ENCODE measurements at places on chromosomes 7 and 10.
A peak's percentile ranks its signal among the peaks of the same experiment; 100 is the strongest.

GRCh38 chr10:114239117-114239993 is at the start of gene VWA2:
TSS of gene VWA2 (plus strand) at chr10:114239254. CDS start at chr10:114248714, 9,460 bp downstream.
- no peak for DNase-seq

GRCh38 chr10:101529725-101530553 is 58.1 kb downstream of the POLL start:
- no peak for DNase-seq

DNA sequence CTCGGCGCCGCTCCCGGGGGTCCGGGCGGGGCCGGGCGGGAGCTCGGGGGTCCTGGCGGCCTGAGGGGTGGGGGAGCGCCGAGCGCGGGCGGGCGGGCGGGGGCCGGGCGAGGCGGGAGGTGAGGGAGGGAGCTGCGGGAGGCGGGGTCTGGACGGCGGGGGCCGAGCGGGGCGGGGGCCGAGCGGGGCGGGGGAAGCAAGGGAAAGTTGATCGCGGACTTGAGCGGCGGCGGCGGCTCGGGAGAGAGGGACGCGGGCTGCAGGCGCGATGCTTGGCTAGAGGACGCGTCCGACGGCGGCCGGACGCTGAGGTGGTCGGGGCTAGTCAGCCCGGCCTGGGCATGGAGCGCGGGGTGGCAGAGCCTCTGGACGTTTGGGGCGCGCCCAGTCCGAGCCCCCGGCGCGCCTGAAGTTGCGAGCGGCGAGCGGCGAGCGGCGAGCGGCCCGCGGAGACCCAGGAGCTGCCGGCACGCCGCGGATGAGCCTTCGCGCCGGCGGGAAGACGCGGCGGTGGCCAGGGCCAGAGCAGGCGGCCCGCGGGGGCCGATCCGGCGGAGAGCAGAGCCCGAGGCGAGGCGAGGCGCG is at the start of gene CDH23:
Gene CDH23 (plus strand): TSS at position 210 of the 585 bp plus-strand sequence. CDS start 42,912 bp downstream, outside the sequence.
- no peak for DNase-seq

- peak; percentile 72 for DNase-seq
Measured at GRCh38 chr10:62048470-62048869, 147.0 kb downstream of the ARID5B start.

DNA sequence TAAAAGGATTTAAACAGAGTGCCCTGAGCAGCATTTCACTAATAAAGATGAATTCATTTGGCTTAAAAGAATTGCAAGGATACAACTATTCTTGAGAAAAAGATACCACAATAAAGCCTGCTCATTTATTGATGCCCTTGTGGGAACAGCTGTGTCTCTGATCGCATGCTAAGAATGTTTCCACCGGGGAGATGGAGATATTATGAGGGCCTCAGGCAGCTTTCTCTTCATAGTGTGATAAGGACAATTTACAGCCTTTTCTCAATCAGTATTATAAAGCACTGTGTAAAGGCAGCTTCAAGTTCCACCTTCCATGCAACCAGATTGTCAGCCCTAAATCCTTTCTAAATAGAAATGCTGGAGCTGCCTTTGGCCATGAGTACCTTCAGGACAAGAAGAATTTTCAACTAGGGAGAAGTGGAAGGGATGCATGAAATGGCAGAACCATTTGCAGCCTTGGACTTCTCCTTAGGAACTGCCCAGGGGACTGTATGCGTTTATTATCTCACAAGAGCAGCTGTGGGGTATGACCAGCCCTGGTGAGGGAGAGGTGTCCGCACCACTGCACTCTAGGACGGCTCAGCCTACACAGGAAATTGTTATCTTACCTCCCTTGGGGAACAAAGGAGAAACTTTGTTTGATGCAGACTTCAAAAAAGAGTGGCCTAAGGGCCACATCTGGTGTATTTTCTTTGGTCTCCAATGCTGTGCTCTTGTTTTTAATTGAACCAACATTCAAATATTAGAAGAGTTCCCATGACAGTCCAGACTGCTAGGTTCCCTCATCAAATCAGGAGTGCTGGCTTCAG is 116.9 kb upstream of the PCGF5 start:
- DNase-seq = no peak

Data from CD4-positive, alpha-beta T cell treated with Interleukin-21 for 1 hour (primary cell).